Foreskin keratinocyte (primary cell): ENCODE measurements at places on chromosomes 13 and 19.

- DNase-seq = no peak
Observed at GRCh38 chr19:38033658-38034491, 126.9 kb downstream of the SIPA1L3 start.

GRCh38 chr13:40653527-40654318 lies 12.7 kb downstream of the FOXO1 start:
- DNase-seq = no peak

DNA sequence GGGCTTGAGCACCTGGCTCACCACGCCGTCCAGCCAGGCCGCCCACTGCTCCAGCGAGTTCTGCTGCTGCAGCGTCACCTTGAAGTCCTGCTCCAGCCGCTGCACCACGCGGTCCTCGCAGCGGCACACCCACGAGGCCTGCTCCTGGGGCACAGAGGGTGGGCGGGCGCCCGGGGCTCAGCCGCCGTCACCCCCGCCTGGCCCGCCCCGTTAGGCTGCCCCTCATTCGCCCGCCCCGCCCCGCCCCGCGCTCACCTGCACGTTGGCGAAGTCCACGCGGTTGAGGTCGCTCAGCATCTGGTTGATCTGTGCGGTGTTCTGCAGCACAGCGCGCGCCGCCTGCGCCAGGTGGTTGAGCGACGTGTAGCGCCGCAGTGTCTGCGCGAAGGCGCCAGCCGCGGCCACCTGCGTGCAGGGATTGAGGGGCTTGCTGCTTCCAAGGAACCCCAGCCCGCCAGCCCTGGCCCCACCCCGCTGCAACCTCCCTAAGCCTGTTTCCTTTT lies 11.3 kb downstream of the DCAF15 start:
- no peak for DNase-seq

- no peak for DNase-seq
Observed at GRCh38 chr13:30600496-30600895, 17.2 kb upstream of the USPL1 start.

GRCh38 chr13:70430256-70430655 lies 322.0 kb upstream of the KLHL1 start:
- DNase-seq = no peak

GRCh38 chr13:29908416-29909080 lies 58.1 kb upstream of the UBL3 start:
- DNase-seq = no peak

DNA sequence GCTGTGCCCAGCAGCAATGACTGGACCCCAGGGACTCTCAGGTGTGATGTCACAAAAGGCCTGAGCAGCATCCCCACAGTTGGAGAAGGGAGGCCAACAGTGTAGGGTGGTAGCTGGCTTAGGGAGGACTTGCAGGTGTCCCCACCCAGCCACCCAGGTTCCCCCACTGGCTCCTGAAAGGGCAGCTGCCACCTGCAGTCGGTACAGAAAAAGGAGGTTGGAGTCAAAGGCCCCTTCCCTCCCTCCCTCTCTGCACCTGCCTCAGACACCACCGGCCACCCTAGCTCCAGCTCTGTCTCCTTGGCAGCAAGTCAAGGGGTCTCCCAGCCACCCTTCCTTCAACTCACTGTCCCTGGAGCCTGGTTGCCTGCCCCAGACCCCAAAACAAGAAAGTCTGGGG lies at the start of gene PCP2:
PCP2 (minus strand) TSS at position 22 of the 400 bp plus-strand sequence. CDS start 262 bp downstream, outside the sequence.
- DNase-seq = no peak
